ENCODE measurements at places on chromosomes 3 and 15. TPM values are rescaled to one million over a fixed set of nuclear protein-coding genes. Genes with fewer than 3 reads are reported as not detected.
A peak's percentile ranks its signal among the peaks of the same experiment; 100 is the strongest.

- DNase-seq, result no peak
These were observed 81.2 kb upstream of the ABHD17C start for GRCh38 chr15:80613762-80614365.

DNA sequence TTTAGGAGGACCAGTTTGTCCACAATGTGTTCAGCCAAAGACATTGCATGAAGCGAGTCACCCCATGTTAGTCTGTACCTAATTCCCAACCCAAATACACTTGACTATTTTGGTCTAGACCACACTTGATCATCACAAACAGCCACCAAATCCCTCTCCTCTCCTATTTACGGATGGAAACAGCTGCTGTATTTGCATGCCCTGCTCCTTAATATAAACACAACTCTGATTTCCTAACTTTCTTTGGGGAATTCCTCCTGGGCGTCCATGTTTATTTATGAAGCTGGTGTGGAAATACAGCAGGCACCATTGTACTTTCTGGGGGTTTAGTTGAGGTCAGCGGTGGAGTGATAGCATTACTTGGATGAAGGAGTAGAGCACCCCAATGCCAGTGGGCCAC lies 235.2 kb downstream of the TLE3 start:
- no peak for DNase-seq

DNA sequence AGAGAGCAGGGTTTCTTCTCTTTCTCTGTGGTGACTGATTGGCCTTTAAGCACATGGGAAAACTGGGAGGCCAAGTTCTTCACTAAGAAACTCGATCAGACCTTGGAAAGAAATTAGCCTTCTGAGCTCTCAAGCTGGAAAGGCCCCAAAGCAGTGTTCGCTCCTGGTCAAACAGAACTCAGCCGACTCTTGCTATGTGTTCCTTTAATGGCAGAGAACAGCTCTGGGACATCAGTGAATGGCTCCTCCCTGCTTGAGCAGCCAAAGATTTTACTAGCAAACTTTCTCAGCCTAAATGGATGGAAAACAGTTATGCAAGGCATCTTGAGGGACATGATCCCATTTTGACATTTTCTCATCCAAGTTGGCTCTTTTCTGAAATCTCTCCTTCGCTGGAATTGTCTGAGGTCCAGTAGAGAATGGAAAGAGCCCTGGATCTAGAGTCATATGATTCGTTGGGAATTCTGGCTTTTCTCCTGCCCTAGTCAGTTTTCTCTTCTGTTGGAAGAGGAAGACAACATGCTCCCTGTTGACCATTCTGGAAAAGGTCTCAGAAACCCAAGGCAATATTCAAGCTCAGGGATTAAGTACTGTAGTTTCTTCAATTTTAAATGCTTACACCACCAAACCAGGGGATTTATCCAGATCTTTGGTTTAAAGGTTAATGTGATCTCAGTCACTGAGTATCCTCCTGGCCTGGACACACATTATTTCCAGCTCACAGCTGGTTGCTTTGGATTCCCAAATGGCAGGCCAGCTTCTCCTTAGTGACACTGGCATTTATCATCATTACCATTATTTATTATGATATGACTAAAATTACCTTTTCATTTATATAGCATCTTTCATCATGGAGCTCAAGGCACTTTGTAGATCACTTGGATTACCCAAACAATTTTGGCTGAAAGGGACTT lies 319.6 kb downstream of the AGBL1 start:
- peak; percentile 56 for DNase-seq

MLF1 gene
- total RNA-seq, result 212 TPM

FANCD2OS gene
- not detected for total RNA-seq

WDR72 gene
- total RNA-seq, result 0.13 TPM

Measured in Right ventricle myocardium superior (tissue), 1 donor.